ENCODE measurements at places on chromosomes 6 and 20.

- no peak for DNase-seq
These were observed 387.9 kb downstream of the ADGRB3 start for GRCh38 chr6:69022993-69023392.

DNA sequence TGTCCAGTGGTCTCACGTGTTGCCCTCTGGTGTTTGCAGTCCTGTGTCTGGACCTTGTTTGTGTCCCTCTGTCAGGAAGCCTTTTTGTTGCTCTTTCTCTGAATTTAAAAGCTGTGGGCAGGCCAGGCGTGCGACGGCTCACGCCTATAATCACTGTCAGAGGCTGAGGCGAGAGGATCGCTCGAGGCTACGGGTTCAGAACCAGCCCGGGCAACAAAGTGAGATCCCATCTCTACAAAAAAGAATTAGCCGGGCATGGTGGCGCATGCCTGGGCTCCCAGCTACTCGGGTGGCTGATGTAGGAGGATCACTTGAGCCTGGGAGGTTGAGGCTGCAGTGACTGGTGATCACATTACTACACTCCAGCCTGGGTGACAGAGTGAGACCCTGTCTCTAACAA, 28.5 kb downstream of the OSBPL2 start:
- no peak for DNase-seq

DNA sequence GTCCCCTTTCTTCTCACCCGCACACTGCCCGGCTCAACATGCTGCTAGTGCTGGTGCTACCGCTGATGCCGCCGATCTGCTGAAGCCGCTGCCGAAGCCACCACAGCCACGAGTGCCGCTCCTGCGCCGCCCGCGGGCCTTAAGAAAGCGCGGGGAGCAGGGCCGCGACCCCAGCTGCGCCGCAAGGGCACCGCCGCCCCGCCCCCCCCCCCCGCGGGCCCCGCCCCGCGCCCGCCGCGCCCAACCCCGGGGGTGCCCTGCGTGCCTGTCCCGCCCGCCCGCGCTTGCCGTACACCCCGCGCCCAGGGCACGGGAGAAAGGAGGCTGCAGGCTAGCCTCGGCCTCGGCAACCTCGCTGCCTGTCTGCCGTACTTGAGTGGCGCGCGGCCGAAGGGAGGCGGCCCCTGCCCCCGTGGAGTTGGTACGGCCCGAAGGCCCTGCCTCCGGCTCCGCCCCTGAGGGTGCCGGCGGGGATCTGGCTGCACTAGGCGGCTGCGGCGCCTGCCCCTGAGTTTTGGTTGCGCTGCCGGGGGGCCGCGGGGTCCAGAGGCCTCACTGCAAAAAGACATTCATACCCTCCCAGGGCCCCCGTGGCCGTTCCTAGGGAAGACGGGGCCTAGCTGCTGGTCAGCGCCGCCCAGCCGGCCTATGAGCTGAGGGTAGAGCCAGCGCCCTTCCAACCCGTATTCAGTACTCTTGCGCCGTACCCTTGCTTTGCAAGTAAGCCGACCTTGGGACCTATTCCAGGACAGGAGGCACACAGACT, at the start of gene SOD2:
Gene SOD2 (minus strand): TSS at position 114 of the 766 bp plus-strand sequence. CDS start 74 bp downstream, at position 40.
- peak; percentile 96 for DNase-seq

- DNase-seq = peak; percentile 86
These were observed 78.6 kb upstream of the SLC22A16 start for GRCh38 chr6:110554966-110555460.

- DNase-seq = peak; percentile 60
These were observed 6.2 kb downstream of the SNTA1 start for GRCh38 chr20:33437141-33437911.

- no peak for DNase-seq
These were observed 47.6 kb downstream of the CPXM1 start for GRCh38 chr20:2752567-2753460.

DNA sequence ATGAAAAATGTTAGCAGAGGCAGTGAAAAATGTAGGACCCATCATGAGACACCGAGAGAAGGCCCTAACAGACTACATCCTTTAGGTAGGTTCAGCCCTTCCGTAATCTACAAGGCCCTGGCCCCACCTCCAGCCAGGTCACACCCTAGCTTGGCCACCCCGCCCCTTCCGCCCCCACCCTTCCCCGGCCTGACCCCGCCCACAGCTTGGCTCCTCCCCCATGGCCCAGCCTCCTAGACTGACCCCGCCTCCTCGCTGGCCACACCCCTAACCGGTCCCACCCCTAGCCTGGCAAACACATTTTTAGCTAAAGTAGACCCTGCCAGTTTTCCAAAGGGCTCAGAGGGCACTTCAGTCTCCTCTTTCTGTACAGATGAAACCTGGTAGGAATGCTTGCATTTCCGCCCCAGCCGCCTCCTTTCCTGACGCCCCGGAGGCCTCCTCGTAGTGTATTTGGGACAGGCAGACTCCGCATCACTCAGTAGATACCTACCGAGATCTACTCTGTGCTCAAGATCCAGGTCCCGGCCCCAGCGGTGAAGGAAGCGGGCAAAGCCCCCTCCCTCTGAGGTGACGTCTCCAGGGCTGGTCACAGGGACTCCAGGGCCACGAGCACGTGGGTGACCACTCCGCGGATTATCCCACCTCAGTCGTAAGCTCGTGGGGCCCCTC, 443.5 kb downstream of the PREX1 start:
- no peak for DNase-seq

GRCh38 chr6:45591306-45591705, 213.6 kb upstream of the SUPT3H start:
- no peak for DNase-seq

GRCh38 chr6:139337830-139338229, 36.6 kb downstream of the CITED2 start:
- DNase-seq = no peak

- DNase-seq = no peak
These were observed 75.7 kb upstream of the SIRPA start for GRCh38 chr20:1819311-1820137.

GRCh38 chr20:36181934-36182603, 27.5 kb downstream of the EPB41L1 start:
- DNase-seq = no peak

- DNase-seq = no peak
These were observed 3.8 kb downstream of the TOMM34 start for GRCh38 chr20:44956410-44956809.

DNA sequence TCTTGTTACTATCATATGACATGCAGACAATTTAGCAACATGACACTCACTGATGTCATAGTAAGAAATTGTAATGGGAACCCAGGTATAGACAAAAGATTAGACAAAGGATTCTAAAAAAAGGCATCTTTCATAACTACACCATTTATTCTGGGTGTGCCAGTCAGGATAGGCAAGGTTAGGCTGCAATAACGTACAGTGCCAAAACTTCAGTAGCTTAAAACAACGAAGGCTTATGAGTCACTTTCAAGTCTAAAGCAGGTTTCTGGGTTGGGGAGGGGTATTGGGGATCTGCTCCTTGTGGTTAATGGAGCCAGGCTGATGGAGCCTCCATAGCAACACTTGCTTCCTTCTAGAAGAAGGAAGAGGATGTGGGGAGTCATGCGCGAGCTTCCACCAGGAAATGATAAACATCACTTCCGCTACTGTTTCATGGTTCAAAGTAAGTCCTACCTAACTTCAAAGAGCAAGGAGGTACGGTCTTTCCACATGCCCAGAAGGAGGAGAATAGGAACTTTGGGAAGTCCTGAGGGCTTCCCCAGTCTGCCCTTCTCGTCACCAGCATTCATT, 2.0 kb upstream of the GTSF1L start:
- DNase-seq = no peak

GRCh38 chr20:20259533-20259932, 108.4 kb upstream of the INSM1 start:
- no peak for DNase-seq

- DNase-seq = no peak
These were observed 52.0 kb upstream of the TFB1M start for GRCh38 chr6:155366325-155366724.

DNA sequence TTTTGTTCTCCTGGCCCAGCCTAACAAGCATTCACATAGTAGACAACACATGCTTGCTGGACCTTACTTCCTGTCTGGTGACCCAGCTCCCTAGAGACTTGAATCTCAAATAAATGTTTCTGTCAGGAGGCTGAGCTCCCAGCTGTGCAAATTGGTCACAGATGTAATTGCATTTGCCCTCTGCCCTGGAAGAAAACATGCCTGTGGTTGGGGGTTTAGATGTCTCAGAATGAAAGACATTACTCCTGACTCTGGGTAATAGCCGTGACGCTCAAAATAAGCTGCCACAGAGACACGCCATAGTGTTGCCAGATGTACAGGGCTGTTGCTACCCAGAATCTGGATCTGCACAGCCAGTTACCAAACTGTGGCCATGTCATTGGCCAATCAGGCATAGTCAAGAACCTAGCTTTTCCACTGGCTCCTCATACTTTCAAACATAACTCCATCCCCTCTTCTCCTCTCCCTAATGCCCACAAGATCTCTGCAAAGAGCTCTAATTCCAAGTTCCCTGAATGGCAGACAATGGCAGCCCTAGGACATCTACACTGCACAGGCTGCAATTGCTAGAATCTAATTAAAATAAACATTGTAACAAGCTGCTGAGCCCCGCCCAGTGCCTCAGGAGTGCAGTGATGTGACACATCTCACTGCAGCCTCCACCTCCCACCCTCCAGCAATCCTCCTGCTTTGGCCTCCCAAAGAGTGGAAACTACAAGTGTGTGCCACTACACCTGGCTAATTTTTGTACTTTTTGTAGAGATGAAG, 32.8 kb upstream of the GMPR start:
- DNase-seq = no peak

- DNase-seq = no peak
These were observed 8.2 kb upstream of the MTHFD1L start for GRCh38 chr6:150857062-150857944.
